Stimulated activated CD4-positive, alpha-beta T cell treated with anti-CD3 and anti-CD28 coated beads, TNF-alpha, amount 100 ng/mL, for 4 hours (primary cell): ENCODE measurements at places on chromosomes 11 and 22.

DNA sequence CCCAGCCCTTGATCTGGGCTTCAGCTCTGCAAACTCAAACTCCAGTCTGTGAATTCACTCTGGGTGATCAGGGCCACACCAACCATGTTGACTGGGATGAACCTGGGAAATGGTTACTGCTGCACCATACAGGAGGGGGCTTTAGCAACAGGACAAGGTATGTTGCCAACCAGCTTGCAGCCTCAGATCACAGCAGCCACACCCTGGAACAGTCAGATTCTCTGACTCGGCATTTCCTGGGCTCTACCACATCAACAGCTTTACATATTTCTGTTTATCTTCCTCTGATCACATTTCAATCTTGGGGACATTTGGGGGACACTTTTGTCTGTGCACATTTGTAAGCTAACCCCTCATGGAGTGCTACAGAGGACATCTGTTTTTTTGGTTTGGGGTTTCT lies 267.0 kb upstream of the NCAM1 start:
- DNase-seq, result no peak

DNA sequence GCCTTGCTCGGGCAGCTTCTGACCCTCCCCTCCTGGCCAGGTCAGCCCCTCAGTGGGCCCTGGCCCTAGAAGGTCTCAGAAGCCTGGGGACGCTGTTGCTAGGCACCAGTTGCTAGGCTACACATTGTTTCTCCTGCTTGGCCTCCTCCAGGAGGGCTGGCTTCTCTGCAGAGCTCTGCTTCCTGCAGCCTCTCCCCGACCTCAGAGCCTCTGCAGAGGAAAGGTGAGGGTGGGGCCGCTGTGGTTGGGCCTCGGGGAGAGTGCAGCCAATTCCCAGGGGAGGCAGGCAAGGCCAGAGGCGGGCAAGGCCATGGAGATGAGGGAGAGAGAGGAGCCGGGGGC lies 27.6 kb upstream of the LRRC10B start:
- DNase-seq, result no peak

GRCh38 chr11:122045181-122045586 lies 70.8 kb downstream of the BLID start:
- DNase-seq, result no peak

DNA sequence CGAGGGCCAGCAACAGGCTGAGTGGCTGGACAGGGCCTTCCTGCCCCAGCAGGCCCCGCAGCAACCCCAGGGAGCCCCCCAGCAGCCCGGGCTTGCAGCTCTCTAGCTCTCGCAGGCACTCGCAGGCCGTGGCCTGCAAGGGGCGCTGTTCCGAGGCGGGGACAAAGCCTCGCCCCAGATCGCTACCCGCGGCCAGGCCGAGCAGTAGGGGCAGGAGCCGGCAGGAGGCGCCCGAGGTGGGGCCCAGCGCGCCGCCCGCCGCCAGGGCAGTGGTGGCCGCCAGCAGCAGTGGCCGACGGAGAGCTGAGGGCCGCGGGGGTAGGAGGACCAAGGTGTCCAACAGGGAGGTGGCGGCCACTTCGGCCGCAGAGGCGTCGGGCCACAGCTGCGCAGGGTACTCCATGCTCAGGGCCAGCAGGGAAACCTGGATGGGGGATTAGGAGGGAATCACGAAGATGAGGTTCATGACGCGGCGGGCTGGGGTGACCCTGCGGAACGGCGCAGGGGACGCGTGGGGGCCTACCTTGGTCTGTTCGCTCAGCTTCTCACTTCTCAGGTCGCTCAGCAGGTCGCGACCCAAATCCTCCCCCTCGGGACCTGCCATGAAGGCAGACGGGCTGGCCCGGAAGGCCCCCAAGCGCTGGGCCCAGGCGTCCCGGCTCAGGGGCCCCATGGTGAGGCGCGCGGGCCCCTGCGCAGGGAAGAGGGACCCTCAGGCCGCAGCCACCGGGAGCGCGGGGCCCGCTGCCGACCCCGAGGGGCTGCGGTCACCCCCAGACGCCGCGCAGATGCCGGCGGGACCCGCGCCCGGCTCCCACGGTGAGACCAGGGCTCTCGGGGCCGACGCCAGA lies 632 bp downstream of the AP5B1 start:
- DNase-seq, result peak; percentile 49

DNA sequence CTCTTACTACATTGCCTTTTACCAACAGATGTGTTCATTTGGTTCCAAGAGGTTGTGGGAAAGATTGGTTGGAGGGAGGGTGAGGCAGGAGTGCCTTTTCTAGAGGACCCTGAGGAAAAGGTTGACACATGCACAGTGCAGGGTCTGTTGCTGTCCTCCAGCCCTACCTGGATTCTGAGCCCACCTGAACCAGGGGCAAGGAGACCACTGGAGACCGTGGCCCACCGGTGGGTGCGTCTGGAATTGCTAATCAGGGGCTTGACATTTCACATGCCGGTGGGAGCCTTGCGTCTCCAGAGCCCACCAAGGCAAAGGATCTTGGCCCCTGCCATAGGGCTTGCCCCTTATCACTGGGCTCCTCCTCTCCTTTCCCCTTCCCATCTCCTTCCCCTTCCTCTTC lies 80.4 kb upstream of the ZBED5 start:
- no peak for DNase-seq

- DNase-seq, result no peak
Observed at GRCh38 chr11:39011797-39012196, 2413.8 kb upstream of the RAG2 start.

DNA sequence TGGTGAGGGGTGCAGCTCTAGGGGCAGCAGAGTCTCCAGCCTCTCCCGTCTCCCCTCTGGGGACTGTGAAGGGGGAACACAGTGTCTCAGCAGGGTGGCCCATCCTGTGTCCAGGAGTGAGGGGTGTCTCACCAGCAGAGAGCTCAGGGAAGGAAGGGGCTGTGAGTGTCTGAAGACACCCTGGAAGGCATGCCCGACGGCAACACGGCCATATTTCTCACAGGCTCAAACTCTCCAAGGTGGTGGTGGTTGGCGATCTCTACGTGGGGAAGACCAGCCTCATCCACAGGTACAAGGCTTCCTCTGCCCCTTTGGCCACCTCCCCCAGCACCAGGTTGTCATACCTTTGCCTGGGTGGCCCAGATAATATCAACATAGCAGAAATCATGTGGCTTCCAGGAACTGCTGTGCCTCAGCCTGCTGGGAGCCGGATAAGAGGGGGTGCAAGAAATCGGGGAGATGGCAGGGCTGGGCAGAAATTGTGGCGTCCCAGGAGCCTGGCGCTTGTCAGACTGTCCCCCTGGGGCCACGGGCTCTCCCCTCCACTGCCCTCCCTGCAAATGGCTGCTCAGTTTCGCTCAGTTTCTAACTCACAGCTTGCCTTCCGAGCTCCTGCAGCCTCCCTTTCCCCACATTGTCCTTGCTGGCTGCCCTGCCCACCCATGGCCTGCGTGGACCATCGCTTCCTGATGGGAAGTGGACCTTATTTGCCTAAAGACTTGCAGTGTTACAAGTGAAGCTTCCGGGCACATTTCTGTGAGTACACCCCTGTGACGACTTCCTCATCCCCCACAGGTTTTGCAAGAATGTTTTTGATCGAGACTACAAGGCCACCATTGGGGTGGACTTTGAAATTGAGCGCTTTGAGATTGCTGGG lies 7.2 kb downstream of the RAB36 start:
- DNase-seq, result no peak

GRCh38 chr11:25970726-25971508 lies 361.0 kb upstream of the ANO3 start:
- DNase-seq, result no peak

DNA sequence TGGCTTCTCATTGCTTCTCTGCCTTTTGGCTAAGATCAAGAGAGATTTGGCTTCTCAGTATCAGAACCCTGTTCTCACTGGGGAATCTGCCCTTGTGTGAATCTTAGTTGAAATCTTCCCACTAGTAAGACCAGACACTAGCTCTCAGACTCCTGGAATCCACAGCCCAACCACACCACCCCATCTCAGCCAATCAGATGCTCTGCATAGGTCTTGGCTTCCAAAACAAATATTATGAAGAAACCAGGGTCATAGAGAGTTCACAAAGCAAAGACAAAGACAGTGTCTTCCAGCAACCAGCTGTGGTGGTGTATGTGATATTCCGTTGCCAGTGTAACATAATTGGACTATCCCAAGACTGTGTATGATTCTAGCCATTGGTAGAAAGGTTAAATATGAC lies 5.4 kb downstream of the OR8B12 start:
- DNase-seq, result no peak

- no peak for DNase-seq
Observed at GRCh38 chr22:49473286-49473685, 354.4 kb downstream of the BRD1 start.

DNA sequence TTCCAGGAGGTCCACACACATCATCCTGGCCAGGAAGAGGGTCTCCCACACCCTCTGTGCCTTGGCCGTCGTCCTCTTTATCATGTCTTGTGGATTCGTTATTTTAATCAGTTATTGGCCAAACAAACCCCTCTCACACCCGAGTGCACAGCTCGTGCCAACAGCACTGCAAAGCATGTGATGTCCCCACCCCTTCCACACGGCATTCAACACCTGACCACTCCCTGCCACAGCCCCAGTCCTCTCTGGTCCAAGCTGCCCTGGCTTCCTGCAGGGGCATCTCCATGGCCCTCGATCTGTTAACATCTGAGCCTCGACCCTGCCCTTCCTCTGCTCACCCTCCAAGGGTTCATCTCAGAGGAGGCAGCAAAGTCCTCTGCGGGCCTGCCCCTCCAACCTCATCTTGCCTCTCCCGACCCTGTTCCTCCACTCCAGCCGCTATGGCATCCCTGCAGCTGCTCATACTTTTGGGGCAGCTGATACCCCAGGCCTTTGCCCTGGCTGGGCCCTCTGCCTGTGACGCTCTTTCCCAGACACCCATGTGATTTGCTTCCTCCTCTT lies 14.0 kb downstream of the MYEOV start:
- no peak for DNase-seq

GRCh38 chr11:76807206-76807875 lies 24.2 kb downstream of the TSKU start:
- peak; percentile 34 for DNase-seq

DNA sequence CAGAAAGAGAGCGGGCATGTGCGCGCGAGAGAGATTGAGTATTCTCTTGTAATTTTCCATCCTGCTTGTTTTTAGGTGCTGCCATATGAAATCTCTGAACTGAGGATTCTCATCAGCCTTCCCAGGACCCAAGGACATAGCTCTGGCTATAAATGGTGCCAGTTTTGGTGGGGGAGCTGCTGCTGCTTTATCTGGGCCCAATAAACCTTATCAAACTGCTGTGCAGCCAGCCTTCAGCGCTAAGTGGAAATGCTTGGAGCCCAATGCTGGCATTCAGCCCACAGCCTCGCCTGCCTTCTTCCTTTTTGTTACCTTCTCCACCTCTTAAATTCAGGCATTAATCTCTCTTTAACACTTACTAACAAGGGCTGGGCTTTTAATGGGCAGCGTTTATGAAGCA lies 2.4 kb upstream of the ZBTB16 start:
- DNase-seq, result no peak

DNA sequence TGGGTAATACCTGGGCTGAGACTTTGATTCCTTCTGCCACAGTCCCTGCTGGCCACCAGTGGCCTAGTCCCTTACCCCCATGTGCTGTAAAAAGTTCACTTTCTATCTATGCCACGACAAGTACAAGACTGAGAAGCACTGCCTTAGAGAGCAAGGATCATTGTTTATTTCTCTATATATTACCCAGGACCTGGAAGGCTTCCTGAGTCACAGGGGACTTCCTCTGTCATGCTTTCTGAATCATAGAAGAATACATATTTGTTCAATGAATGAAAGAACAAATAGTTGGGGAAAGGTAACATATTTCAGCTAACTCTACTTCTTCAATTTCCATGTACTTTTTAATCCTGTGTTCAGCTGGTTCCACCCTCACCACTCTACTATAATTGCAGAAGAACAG lies 5.5 kb upstream of the SYT9 start:
- DNase-seq, result no peak

GRCh38 chr22:37207981-37208380 lies 4.3 kb downstream of the SSTR3 start:
- no peak for DNase-seq

DNA sequence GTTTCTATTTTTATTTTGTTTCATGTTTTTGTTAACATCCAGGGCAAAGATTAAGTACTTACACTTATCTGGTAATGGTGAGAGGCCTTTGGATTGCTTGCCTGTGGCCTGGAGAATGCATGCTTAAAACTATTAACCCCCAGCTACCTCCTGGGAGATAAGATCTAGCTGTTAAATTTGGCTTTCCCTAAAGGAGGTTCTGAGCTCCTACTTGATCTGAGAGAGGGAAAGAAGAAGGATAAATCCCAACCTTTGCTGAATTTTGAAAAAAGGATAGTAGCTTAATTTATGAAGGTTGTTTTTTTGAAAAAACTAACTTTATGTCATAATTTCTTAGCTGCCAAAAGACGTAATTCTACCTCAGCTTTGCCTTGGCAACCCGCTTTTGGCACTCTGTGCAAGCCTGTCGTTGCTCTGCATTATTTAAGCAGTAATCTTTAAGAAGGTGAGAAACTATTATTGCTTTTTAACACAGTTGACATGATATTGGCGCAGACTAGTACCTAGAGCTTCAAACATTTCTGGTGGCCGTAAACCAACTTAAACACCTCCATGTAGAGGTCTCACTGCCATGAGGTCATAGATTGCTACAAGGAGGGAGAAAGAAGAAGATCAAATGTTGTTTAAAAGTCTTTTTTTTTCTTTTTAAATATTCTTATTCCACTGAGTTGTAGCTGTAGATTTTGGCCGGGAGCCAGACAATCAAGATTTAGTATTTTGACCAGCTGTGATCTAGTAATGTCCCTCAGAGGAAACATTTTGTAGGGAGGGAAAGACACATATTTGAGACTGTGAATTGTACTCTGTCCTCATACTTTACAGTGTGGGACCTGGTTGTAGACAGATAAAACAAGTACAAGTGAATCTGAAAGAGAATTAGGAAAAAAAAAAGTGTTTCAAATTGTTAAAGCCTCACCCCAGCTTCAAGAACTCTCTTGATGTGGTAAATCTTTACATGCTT lies 74.4 kb downstream of the WNT11 start:
- DNase-seq, result no peak

GRCh38 chr11:7667460-7667859 lies 5.8 kb downstream of the CYB5R2 start:
- DNase-seq, result no peak

GRCh38 chr22:43411040-43411868 lies 560 bp upstream of the MPPED1 start:
- no peak for DNase-seq

DNA sequence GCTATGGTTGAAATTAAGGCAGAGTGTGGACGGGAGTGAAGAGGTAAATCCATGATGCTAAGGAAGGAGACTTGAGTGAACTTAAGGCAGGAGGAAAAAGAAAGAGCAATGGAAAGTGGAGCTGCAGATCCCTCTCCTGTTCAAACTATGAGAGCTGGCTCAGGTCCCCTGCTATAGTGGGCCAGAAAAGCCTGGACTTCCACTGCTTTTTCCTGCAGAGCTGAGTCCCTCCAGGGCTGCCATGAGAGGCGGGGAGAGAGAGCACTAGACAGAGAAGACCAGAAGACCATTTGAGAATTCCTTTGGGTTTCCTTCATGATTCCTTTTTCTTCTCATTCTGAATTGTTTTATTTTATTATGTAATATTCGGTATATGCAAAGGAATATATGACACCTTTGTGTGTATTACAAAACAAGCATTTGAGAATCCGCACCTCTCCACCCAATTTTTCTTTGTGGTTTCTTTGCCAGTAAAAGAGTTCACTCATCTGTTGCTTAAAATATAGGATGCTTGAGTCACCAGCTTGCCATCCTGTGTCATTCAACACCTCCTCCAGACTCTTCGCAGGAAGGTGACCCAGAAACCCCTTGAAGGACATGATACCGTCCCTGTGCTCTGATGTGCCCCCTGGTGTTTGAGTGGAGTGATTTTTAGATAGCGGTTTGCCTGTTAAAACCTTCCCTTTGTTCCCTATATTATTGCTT lies 24.4 kb downstream of the SREBF2 start:
- DNase-seq, result peak; percentile 38

- no peak for DNase-seq
Observed at GRCh38 chr11:9201372-9202162, 63.6 kb downstream of the DENND5A start.
